ENCODE measurements at places on chromosomes 7 and 10. TPM values are rescaled to one million over a fixed set of nuclear protein-coding genes. Genes with fewer than 3 reads are reported as not detected.

- DNase-seq = no peak
Measured at GRCh38 chr10:121316432-121316831, 281.8 kb downstream of the FGFR2 start.

RBP4 gene
- total RNA-seq = not detected

- no peak for DNase-seq
Measured at GRCh38 chr10:128938558-128938957, 528.5 kb upstream of the MGMT start.

GRCh38 chr10:132397036-132397541, at the start of gene PWWP2B:
Gene PWWP2B (plus strand): TSS chr10:132397200. CDS start chr10:132397227, 27 bp downstream.
- DNase-seq = peak; percentile 70
